ENCODE measurements at places on chromosomes 16 and 17.

- no peak for DNase-seq
Measured at GRCh38 chr16:81885976-81886586, 107.0 kb downstream of the PLCG2 start.

- no peak for DNase-seq
Measured at GRCh38 chr16:63530208-63530607, 1494.0 kb upstream of the CDH8 start.

DNA sequence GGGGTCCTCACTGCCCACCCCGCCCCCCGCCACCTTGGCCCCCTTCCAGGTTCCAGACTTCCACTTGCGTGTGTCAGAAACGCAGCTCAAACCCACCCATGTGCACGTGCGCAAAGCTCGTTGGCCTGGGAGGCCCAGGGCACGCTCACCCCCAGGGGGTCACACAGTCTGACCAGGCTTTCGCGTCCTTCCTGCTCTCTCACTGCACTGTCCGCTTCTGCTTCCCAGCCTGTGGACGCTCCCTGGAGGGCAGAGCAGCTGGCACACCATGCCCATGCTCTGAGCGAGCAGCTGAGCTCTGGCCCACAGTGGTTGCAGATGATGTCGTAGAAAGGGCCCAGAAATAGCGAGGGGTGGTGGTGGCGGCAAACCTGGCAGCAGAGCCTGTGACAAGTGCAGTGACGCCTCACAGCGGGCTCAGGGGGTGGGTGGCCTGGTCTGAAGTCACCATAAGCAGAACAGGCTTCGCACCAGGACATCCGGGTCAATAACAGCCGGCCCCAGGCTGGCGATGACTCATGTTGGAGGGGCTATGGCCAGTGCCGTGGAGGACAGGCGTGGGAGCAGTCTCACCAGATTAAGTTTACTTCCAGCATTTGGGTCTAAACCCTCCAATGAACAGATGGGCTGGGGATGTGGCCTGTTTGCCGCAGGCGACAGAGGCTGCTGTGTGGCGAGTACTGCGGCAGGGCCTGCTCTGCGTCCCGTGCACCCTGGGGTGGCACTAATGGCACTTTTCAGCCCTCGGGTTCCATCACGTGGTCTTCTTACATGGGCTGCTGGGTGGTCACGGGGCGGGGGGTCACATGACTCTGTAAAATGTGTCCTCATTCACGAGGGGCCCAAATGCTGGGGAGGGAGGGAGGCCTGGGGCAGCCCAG is 49.0 kb downstream of the NT5M start:
- DNase-seq: peak; percentile 65

- DNase-seq: no peak
Measured at GRCh38 chr17:71330099-71330375, 790.8 kb upstream of the SOX9 start.

- no peak for DNase-seq
Measured at GRCh38 chr16:87984632-87985267, 33.5 kb downstream of the BANP start.

- no peak for DNase-seq
Measured at GRCh38 chr16:81515281-81515680, 70.7 kb downstream of the CMIP start.

DNA sequence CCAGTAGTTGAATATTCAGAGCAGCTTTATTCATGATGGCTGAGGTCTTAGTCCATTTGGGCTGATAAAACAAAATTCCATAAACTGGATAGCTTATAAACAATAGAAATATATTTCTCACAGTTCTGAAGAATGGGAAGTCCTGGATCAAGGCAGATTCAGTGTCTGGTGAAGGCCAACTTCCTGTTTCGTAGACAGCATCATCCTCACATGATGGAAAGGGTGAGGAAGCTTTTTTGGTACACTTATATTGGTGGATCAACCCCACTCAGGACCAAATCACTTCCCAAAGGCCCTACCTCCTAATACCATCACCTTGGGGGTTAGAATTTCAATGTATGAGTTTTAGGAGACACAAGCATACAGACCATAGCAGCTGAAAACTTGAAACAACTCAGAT is 224.2 kb downstream of the CYB561 start:
- DNase-seq: no peak

GRCh38 chr16:82653550-82654511 is 27.1 kb downstream of the CDH13 start:
- no peak for DNase-seq

- DNase-seq: no peak
Measured at GRCh38 chr16:87715658-87716057, 50.1 kb downstream of the KLHDC4 start.

- DNase-seq: no peak
Measured at GRCh38 chr17:67281053-67281452, 36.1 kb upstream of the HELZ start.

DNA sequence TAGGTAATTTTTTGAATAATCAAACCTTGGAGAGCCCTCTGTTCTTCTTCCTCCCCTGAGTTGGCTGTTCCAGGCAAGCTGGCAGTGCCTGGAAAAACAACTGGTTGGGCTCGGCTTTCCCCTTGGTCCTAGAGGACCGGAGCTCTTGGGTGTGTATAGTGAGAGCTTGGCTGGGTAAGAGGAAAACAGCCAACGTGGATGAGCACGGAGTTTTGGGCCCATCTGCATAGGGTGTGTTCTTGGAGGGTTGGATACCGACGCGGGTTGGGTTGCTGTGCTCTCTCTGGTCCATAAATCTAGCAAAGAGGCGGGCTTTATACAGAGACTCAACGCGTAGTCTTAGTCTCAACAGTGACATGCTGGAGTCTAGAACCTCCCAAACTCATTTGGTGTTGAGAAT is 23.2 kb downstream of the ITGB3 start:
- peak; percentile 68 for DNase-seq

DNA sequence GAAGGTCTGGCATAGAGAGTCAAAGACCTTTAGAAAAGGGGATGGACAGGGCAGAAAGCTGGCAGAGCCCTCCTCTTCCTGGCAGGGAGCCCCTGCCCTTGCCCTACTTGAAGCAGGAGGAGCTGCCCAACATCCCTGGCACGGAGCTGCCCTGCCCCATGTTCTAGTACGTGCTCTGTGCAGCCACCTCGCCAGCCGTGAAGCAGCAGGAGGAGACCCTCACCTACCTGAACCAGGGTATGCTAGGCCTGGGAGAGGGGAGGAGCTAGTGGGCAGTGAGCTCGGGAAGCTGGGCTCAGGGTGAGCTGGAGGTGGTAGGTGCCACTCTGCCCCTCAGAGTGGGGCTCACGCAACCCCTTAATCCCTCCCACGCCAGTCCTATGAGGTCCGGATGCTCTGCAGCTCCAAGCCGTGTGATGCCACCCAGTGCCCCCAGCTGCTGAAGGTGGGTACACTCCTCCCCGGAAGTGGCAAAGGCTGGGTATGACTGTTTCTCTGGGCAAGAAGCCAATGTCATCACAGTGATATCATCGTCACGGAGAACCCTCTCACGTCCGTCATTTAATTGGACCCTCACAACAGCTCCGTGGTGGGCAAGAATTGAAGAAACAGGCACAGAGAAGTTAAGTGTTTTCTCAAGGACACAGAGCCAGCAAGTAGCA is 12.7 kb upstream of the STAC2 start:
- peak; percentile 79 for DNase-seq

GRCh38 chr16:370443-370842 is at the start of gene MRPL28:
TSS of gene MRPL28 (minus strand) at chr16:370538. CDS start at chr16:370218, 320 bp downstream.
- peak; percentile 95 for DNase-seq

- no peak for DNase-seq
Measured at GRCh38 chr17:73799781-73800627, 155.8 kb upstream of the SDK2 start.

DNA sequence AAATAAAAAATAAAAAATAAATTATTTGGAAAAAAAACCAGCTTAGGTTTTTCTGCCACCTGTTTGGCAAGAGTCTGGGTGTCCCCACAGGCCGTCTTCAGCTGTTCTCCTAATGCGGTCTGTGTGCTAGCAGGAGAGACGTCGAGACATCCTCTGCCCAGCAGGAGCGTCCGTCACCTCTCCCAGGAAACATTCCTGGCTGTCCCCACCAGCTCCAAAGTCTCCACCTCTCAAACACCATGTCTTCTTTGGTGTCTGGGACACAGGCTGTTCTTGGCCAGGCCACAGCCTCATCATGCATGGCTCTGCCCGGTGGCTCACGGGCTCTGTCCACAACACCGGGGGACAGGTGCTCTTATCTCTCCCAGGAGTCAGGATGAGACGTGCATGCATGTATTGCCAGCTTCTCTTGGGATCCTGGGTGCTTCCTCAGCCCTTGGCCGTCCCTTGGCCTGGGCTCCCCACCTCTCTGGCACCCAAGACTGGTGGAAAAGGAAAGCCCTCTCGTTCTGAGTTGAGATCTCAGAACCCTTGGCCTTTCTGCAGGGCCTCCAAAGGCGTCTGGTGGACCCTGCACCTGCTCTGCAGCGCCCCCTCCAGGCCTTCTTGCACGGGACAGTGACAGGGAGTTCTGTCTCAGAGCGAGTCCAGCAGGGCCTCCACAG is 84.9 kb upstream of the CBX4 start:
- DNase-seq: no peak

- DNase-seq: no peak
Measured at GRCh38 chr16:3242709-3243108, 7.8 kb upstream of the ZNF200 start.

DNA sequence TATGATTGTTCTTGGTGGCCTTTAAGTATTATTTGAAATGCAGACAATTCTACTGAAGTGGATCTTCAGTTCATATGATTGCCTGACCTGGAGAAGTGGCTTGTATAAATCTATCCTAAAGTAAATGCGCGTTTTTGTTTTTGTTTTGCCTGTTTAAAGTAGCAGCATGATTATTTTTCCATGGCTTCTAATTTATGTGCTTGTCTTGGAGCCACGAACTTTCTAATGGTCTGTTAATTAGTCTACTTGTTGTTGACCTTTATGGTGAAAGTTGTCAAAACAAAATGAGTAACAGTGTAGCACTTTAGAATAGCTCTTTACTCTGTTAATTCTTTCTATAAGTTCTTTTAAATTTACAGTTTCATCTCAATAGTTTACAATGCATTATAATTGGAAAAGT is 1.7 kb downstream of the PRKAR1A start:
- DNase-seq: no peak

DNA sequence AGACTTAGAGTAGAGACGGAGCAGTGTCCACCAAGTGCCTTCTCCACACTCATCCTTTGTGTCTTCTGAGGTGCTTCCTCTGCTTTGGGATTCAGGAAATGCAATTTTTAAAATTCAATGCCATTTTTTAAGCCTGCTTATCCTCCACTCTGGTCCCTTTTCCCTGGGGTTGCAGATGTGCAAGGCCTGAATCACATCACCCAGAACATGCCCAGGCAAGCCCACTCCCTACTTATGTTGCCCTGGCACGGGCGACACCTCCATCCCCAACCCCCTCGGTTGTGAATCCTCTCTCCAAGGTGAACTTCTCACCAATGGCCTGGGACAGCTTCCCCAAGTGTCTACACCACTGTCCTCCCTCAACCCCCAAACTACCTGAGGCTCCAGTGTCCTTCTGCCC is 116.2 kb downstream of the C17orf67 start:
- no peak for DNase-seq

- DNase-seq: no peak
Measured at GRCh38 chr16:88761830-88762229, 23.2 kb downstream of the PIEZO1 start.

GRCh38 chr16:79390481-79391051 is 210.0 kb downstream of the MAF start:
- DNase-seq: no peak

GRCh38 chr16:14437426-14437825 is 192.6 kb downstream of the PARN start:
- DNase-seq: no peak

DNA sequence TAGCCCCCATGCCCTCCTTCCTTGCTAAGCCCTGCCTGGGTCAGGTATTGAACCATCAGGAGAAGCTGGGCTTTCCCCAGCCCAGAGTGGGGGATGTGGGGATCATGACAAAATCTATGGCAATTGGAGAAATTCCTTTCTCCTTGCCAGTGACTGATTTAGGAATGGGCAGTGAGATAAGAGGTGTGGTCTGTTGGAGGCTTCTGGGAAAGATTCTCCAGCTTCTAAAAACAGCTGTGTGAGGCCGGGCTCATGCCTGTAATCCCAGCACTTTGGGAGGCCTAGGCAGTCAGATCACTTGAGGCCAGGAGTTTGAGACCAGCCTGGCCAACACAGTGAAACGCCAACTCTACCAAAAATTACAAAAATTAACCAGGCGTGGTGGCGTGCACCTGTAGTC is 69.1 kb downstream of the SRCIN1 start:
- no peak for DNase-seq

DNA sequence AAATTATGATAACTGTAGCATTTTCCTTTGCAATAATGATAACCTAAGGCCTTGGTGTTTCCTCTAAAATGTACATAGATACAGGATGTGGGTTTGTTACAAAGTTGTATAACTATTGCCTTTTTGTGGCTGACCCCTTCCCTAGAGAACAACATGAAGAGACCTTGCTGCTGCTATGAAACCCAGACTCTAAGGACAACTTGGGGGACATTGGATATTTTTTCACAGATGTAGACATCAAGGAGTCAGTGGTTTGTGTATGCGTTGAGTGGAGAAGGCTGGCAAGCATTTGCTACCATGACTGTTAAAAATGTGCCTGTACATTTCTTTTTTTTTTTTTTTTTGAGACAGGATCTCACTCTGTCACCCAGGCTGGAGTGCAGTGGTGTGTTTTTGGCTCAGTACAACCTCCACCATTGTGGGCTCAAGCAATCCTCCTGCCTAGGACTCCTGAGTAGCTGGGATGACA is 12.3 kb downstream of the HMOX2 start:
- DNase-seq: no peak

DNA sequence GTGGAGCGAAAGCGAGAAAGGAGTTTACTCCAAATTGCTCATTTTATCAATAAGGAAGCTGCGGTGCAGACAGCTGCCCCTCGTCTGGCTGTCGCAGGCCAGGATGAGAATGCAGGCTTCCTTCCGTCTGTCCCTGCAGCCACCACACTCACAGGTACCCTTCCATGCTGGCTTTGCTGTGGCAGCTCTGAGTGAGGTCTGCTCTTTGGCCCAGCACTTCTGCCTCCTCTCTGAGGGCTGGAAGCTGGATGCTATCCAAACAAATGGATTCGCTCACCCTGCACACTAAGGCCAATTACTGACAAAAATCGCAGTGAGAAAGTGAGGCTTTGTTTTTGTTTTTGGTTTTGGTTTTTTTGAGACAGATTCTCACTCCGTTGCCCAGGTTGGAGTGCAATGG is 7.0 kb downstream of the ARMC7 start:
- DNase-seq: no peak

DNA sequence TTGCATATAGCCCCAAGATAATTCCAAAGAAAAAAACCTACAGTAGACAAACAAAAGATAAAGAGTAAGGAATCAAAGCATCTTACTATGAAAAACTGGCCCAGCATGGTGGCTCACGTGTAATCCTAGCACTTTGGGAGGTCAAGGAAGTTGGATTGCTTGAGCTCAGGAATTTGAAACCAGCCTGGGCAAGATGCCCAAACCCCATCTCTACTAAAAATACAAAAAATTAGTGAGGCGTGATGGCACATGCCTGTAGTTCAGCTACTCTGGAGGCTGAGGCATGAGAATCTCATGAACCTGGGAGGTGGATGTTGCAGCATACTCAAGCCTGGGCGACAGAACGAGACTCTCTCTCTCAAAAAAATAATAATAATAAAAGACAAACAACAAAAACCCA is 764.7 kb upstream of the KIF2B start:
- no peak for DNase-seq
